ENCODE measurements at places on chromosomes 11 and 22.

DNA sequence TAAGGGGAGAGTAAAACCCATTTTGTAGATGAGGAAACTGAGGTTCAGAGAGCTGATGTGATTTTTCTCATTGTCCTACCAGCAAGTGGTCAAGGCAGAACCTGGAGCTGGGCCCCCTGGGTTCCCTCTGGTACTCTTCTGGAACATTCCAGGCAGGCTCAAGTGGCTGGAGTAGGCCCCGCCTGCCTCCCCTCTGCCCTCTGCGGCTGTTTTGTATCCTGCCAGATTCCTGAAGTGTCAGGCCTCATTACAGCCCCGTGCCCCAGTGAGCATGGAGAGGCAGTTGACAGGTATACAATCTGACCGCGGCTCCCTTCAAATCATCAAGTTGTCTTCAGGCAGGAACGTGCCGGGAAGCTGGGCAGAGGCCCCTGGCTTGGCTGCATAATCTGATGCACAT lies 94.6 kb upstream of the CD82 start:
- DNase-seq, result no peak

GRCh38 chr11:110125632-110126031 lies 32.4 kb downstream of the ZC3H12C start:
- no peak for DNase-seq

- no peak for DNase-seq
These were observed 821 bp downstream of the CELF1 start for GRCh38 chr11:47552056-47552565.

DNA sequence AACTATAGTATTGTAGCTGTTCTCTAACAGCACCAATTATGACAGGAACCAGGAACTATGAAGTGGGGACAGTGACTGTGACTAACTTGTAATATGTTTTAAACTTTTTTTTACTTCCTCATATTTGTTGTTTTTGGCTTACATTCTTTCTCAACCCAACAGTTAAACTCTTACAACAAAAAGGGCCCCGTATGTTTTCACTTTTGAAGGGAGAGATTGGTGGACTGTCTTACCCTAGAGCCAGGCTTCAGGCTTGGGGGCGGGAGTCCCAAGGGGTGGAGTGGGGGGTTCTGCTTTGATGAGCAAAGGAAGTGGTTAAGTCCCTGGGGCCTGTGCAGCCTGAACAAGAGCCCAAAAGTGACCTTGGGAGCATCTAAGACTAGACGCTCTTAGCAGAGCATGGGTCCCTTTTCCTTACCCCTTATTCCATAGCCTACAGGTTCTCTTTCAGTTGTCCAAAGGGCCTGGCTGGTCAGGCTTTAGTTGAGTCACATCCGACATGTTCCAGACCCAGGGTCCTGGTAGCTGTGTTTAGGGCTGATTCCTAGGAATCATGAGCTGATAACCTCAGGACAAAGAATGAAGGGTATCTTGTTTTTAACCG lies 38.8 kb downstream of the STIM1 start:
- DNase-seq, result no peak

GRCh38 chr22:49046546-49047361 lies 780.9 kb downstream of the BRD1 start:
- peak; percentile 12 for DNase-seq

GRCh38 chr11:50075856-50076255 lies 43.2 kb downstream of the OR4C45 start:
- no peak for DNase-seq

GRCh38 chr11:18203723-18204122 lies 31.1 kb downstream of the MRGPRX4 start:
- no peak for DNase-seq

DNA sequence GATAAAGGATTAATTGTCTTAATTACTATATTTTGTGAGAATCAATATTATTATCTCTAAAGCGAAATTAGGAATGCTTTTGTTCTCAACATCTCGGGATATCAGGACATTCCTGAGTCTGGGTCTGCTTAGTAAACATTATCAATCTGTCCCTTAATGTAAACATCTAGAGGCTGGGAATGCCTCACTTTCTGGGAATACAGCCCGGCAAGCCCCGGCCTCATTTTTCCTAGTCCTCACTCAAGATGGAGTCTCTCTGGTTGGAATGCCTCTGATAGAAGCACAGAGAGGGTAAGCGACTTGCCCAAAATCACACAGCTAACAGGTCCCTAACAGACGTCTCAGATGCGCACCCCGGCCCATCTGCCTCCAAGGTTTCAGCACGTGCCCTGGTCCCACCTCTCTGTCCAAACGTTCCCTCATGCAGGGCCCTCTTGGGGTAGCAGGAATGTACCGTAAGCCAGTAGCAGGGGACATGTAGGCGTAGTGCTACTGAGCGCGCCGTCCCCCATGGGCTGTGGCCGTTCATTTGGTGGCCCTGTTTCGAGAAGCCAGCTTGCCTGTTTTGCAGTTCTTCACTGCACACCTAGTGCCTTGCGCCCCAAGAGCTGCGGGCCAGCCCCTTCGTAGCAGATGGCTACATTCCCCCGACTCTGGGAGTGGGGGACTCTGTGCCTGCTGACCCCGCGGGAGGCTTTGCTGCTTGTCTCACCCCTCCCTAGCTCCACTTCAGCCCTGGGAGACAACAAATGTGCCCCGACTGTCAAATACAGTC lies 62.2 kb upstream of the FADD start:
- DNase-seq, result no peak

DNA sequence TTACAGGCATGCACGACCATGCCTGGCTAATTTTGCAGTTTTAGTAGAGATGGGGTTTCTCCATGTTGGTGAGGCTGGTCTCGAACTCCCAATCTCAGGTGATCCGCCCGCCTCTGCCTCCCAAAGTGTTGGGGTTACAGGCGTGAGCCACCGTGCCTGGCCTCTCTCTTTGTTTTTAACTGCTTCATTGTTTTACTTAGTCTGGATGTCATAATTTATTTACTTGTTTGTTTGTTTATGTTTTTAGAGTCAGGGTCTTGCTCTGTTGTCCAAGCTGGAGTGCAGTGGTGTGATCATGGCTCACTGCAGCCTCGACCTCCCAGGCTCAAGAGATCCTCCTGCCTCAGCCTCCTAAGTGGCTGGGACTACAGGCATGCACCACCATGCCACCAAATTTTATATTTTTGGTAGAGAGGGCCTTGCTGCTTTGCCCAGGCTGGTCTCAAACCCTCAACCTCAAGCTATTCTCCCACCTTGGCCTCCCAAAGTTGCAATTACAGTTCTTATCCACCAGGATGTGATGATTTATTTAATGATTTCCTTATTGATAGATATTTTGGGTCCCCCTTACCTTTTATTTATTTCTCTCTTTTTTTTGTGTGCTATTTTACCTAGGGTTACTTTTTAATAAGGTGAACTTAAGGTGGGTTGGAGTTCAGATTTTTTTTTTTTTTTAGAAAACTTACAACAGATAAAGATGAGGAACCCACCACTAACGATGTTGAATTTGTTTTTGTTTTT lies 52.6 kb upstream of the ADA2 start:
- DNase-seq, result no peak

- DNase-seq, result no peak
These were observed 101.9 kb downstream of the MRTFA start for GRCh38 chr22:40534379-40535188.

GRCh38 chr11:25844811-25845210 lies 487.1 kb upstream of the ANO3 start:
- no peak for DNase-seq

DNA sequence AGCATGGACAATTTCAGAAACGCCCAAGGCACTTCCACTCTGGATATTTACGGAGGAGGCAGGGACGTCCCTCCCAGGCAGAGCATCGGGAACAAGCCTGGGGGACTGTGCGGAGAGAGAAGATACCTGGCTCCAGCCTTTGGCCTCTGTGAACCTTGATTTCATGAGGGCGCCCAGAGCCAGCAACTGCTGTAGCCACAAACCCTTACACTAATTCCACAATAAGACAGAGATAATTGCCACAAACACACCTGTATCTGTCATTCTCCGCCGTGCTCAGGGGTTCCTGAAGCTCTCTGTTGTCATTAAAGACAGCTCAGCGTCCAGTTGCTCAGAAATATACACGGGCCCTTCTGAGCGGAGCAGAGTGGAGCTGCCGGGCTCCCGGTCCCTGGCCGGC lies 1292.1 kb downstream of the TBC1D22A start:
- DNase-seq, result no peak

GRCh38 chr11:122085264-122085663 lies 30.8 kb downstream of the BLID start:
- no peak for DNase-seq

DNA sequence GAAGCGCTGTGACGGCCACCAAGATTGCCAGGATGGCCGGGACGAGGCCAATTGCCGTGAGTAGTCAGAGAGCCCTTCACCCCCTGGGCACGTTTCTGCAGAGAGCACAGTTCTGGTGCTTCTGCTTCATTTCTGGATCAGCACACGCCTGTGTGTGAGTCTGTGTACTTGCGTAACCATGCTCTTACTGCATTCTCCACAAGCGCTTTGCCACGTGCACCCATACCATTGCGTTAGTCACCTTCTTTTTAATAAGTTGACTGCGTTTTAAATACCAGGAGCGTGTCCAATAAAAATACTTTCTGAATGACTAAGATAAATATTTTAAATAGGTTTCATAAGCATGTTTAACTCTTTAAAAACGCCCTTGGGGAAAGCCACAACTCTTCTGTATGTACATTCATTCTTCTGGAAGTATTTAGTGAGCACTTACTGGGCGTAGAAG lies 143.0 kb upstream of the SORL1-AS1 start:
- no peak for DNase-seq

DNA sequence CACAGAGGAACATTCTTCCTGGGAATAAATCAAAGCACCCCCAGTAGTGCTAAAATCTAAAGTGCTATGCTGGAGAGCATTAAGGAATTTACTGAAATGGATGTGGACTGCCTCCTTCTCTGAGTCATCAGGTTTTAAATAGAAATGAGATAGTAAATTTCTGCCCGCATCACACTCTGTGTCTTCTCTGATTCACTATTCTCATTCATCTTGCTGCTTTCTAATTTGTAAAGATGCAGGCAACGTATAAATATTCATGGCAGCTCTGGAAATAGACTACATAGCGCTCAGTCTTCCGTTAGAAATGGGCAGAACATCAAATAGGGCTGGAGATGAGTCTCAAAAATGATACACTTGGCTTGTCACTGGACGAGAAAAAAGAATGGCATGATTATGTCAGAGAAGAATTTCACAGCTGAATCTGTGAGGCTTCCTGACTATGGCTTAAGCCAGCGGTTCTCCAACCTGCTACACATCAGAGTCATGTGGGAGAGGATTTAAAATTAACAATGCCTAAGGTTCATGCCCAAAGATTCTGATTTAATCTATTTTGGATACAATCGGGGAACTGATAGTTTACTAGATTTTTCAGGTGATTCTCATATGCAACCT lies 178.2 kb downstream of the LRRC4C start:
- no peak for DNase-seq

- no peak for DNase-seq
These were observed 4.4 kb downstream of the PNPLA5 start for GRCh38 chr22:43887391-43887790.

GRCh38 chr11:72681226-72682153 lies 7.3 kb upstream of the PDE2A start:
- DNase-seq, result no peak

DNA sequence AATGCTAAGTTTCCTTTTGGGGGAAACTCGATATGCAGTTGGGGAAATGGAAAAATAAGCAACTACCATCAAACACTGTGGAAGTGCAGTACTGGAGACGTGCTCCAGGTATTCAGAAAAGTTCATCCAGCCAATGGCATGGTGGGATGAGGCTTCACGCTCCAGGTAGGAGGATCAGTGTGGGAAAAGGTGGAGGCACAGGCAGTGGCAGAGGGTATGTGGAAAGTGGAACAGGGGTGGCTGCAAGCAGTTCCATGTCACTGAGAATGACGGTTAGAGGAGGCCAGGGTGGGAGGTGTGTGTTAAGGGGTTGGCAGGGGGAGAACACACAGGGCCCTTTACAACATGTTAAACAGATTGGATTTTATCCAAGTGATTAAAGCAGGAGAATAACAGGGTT lies 105.1 kb upstream of the NCAM1 start:
- DNase-seq, result no peak

GRCh38 chr11:66637557-66638176 lies 836 bp upstream of the RBM4 start:
- no peak for DNase-seq

GRCh38 chr11:117857734-117858414 lies 18.6 kb downstream of the FXYD6 start:
- DNase-seq, result no peak

GRCh38 chr11:15591112-15591537 lies 476.4 kb downstream of the INSC start:
- DNase-seq, result no peak

GRCh38 chr22:50190182-50190940 lies 4.6 kb downstream of the TRABD start:
- DNase-seq, result peak; percentile 73

Measured in NK-92 treated with Interleukin-12 subunit alpha and Interleukin-12 subunit beta, amount 100 ng/mL, for 24 hours (cell line).